Mammary epithelial cell (primary cell): ENCODE measurements at places on chromosomes 6 and 20.
A peak's percentile ranks its signal among the peaks of the same experiment; 100 is the strongest.

DNA sequence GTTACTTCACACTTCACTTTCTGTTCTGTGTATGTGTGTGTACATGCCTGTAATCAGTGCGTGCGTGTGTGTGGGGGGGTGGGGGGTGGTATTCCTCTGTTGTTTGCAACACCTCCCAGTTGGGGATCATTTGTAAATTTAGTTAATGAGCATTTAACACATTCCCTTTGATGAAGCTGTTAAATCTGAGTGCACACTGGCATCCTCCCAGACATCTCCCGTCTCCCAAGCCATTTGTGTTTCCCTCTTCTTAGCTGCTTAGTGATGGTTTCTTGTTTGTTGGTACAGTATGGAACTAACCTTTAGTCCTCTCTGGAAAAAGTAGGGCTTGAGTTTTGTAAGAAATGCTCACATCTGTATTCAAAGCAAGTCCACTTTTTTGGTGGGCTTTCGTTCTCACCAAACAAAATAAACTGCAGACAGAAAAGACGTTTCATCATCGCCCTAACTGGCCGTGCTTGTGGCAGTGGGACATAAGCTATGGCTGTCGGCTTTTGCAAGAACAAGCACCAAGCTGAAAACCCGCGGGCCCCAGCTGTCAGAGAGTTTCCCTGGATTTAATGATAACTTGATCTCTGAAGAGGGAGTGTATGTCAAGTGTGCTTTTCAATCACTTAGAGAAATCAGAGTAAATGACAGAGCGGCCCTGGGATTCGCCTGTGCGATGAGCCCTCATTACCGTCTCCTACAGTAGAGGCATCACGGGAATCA, 54.9 kb upstream of the SASH1 start:
- DNase-seq, result no peak

- peak; percentile 93 for DNase-seq
These were observed at the start of gene DSP for GRCh38 chr6:7541175-7542064. TSS of gene DSP (plus strand) at chr6:7541671. CDS start at chr6:7541916, 245 bp downstream.

DNA sequence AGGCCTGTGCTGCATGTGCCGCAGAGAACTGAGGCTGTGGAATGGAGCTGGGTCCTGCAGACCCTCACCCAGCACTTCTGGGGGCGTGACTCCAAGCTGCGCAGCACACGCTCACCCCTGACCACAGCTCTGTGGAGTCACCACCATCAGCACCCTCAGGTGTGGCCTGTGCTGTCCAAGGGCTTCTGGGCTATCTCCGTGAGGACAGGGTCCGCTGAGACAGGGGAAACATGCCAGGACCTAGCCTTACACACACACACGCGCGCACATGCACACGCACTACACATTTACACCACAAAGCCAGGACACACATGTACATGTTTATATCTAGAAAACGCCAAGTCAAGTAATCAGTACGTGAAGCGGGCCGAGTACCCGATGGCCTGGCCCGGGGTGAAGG, 26.8 kb upstream of the TCFL5 start:
- no peak for DNase-seq

- DNase-seq, result no peak
These were observed 37.9 kb upstream of the IRAK1BP1 start for GRCh38 chr6:78829407-78829806.

DNA sequence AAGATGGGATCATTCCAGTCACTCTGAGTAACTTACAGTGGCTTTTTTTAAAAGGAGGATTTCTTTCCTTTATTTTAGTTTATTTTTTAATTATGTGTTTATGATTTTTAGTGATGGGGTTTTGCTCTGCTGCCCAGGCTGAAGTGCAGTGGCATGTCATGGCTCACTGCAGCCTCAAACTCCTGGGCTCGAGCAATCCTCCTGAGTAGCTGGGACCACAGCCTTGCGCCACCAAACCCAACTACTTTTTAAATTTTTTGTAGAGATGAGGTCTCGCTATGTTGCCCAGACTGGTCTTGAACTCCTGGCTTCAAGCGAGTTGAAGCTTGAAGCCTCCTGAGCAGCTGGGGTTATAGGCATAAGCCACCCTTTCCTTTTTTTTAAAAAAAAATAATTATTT, 31.8 kb upstream of the PHACTR3 start:
- DNase-seq, result no peak

DNA sequence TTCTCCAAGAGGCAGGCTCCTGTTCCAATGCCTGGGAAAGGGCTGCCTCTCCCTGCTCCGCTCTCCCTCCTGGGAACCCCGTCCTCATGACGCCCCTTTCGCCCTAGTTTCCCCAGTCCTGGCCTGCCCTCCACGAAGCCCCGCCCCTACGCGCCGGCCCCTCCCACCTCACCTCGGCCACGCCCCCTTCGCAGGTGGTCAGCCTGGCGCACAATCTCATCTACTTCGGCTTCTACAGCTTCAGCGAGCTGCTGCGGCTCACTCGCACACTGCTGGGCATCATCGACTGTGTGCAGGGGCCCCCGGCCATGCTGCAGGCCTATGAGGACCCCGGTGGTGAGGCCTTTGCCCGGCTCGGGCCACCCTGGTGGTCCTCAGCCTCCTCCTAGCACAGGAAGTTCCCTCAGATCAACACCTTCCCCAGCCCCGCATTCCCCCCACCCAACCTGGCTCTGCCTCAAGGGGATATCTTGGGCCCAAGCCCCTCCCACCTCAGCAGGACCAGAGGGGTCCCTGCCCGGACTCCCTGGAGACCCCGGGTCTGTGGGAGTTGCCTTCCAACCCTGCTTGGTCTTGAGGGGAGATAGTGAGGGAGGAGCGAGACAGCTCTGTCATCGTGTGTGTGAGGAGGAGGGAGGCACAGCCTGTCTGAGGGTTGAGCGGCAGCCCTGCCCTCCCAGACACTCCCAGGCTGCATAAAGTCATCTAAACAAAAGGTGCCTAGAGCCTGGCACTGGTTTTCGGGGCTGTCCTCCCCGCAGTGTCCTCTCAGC, 40.3 kb downstream of the UQCC2 start:
- no peak for DNase-seq

DNA sequence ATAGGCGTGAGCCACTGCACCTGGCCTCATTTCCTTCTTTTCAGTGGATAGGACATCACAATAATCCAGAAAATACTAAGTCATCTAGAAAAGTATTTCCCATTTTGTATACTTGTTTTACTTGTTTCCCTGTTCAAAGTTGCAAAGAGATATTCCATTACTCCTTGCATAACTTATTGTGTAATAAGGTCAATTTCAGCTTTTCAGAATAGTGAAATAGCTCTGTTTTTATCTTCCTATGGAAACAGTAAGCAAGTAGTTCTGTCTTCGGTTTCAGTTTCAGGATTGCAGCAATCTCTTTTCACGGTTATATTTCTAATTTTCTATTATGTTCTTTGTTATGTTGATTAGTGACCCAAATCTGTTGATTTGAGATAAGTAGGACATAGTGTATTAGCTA, 6.0 kb downstream of the STX11 start:
- DNase-seq, result no peak

DNA sequence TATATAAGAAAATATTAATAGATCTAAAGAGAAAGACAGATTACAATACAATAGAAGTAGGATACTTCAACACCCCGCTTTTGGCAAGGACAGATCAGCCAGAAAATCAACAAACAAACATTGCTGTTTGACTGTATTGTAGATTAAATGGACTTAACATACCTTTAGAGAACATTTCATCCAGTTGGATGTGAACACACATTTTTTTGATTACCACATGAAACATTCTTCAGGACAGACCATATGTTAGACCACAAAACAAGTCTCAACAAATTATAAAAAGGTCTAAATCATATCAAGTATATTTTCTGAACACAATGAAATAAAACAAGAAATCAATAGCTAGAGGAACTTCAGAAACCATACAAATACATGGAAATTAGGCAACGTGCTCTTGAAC, 148.2 kb downstream of the TRMT11 start:
- DNase-seq, result peak; percentile 42

GRCh38 chr6:33516726-33517125, 62.4 kb downstream of the ZBTB9 start:
- DNase-seq, result no peak

DNA sequence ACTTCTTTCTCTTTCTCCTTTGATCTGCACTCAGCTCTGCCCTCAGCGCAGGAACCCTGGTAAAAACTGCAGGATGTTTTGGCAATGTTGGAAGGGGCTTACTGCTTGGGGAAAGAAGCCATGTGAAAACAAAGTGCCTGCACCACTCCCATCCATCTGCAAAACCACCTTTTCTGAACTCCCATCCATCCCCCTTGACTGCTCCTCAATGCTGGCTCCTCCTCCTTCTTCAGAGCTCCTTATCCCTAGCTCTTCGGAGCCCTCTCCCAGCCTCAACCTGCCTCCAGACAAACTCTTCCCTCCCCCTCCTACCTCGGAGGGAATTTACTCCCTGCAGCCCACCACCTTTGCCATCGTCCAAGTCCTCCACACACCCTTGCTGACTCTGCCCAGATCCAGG, 4.2 kb upstream of the ZBTB12 start:
- no peak for DNase-seq

GRCh38 chr6:143529095-143529494, 17.6 kb upstream of the FUCA2 start:
- no peak for DNase-seq

GRCh38 chr6:93365445-93365844, 53.9 kb downstream of the EPHA7 start:
- DNase-seq, result no peak

DNA sequence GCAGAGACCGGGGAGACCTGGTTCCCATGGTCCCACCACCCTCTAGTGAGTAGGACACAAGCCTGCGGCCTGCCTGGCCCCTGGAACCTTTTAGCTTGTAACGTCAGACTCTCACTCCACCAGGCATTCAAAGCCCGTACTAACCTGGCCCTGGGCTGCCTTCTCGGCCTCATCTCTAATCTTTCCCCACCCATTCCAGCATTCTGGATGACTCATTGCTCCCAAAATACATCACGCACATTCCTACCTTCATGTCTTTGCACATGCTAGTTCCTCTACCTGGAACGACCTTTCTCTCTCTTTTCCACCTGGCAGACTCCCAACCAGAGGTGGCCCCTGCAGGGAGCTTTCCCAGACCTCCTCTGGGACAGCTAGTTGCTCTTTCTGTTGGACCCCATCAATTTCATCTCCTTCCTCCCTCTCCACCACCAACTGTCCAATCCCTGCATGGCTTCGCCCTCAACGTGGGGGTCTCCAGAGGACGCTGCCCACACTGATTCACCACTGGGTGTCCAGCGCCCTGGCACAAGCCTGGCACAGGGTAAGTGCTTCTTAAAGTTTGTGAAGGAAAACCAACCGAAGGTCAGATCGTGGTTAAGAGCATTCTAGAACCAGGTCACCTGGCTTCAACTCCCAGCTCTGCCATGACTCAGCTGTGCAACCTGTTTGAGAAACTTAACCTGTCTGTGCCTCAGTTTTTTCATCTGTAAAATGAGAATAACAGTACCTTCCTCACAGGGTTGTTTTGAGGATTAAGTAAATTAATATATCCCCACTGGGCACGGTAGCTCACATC, 35.2 kb downstream of the JPH2 start:
- DNase-seq, result peak; percentile 81

- peak; percentile 95 for DNase-seq
These were observed at the start of gene TBX18 for GRCh38 chr6:84764332-84765049. TSS of gene TBX18 (minus strand) at chr6:84764598. CDS start at chr6:84764181, 417 bp downstream.

- DNase-seq, result no peak
These were observed 479.0 kb upstream of the CITED2 start for GRCh38 chr6:139853302-139853992.

DNA sequence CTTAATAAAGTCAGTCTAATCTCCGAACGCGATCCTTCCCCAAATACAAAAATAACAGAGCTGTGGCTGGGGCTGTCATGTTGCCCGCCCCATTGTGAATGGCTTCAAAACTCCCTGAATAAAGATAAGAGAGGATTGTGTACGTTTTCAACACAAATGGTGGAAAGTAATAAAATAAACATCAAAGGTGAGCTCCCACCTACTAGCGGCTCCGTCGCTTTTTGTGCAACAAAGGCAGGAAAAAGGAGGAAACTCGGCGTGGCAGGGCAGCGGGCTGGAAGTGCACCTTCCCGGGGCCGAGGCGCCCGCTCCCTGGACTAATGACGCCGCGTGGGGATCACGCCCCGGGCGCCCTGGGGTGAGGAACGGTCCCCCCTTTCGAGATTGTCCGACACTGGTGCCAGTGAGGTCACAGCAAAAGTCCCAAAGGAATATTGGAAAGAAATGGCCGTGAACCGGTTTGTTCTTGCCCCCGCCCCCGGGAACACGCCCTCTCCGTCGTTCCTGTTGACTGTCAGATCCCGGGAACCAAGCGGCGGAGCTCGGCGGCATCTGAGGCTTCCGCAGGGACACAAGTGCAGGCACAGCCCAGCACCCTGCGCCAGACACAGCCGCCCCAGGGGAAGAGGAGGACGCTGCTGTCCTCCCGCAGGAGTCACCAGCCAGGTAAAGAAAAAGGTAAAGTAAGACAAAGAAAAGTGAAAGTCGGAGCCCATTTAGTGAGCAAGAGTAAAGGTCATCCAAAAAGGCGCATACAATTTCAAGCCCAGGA, 1.1 kb upstream of the FOXQ1 start:
- peak; percentile 62 for DNase-seq

DNA sequence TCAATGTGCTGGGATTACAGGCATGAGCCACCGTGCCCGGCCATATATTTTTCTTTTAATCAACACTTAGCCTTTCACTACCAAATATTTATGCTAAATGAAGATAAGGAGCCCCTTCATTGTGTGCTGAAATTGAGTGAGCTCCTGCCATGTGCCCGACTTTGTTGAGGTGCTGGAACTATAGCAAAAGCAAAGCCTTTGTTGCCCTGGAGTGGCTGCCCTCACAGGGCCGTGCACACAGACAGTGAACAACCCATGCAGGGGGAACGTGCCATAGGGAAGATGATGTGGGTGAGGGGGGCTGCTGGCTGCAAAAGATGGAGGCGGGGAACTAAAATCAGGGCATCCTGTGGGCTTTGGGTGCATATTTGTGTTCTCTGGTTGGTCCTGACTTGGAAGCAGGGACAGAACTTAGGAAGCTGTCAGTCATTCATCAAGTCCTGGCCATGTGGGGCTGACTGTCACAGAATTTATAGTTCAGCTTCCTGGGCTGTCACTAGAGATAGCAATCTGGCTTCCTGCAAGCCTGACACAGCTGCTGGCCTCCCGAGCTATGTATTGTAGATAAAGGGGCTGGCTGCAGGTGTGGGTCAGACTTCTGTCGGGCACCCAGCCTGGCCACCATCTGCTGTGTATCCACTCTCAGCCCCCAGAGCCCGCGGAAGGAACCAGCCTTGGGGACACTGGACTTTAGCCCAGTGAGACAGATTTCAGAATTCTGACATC, 56.8 kb upstream of the MPC1 start:
- DNase-seq, result no peak

DNA sequence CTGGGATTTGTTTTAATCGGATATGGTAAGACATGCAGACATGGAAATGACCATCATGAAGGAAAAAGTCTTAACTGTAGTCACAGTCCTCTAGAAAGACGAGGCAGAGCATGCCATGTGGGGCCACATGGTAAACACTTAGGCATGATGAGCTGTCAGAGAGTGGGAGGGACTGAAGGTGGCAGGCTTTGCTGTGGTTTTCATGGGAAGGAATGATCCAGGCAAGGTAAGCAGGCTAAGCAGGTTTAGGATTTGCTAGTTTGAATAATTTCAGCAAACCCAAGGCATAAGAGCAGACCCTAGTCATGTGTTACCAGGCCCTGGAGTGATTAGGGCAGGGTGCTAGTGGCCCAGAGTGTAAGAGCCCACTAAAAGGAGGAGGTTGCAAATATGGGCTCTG, 47.2 kb upstream of the STMND1 start:
- DNase-seq, result peak; percentile 88
